ENCODE measurements at places on chromosomes 1 and 21. TPM values are rescaled to one million over a fixed set of nuclear protein-coding genes. Genes with fewer than 3 reads are reported as not detected.
A peak's percentile ranks its signal among the peaks of the same experiment; 100 is the strongest.

GLMP gene
- total RNA-seq: 27.8 TPM

MMEL1 gene
- 2.7 TPM for total RNA-seq

DNA sequence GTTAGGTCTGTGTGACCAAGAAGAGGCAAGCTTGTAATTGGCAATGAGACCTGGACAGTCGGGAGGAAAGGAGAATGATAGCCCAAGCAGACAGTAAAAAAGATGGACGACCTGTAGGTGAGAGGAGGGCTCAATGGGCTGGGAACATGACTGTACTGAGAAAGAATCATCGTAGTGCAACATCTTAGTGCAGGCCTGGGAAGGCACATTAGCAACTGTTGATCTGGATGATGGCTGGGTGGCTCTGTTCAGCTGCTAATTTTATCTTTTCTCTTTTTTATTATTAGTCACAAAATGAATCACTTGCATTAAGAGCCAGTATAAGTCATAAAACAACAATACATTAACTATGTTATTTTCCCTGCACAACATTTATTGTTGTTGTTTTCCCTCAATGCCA lies 32.9 kb downstream of the IFI44 start:
- H3K4me3 ChIP-seq: no peak overlapping the region
- no peak for DNase-seq
- H3K4me1 ChIP-seq: 0 out of 2 replicates have a peak, but pooled peaks cover 3% of the 10 kb centered on the region
- H3K27me3 ChIP-seq: no peaks in the 10 kb centered on the region
- no peak overlapping the region for H3K27ac ChIP-seq

DNA sequence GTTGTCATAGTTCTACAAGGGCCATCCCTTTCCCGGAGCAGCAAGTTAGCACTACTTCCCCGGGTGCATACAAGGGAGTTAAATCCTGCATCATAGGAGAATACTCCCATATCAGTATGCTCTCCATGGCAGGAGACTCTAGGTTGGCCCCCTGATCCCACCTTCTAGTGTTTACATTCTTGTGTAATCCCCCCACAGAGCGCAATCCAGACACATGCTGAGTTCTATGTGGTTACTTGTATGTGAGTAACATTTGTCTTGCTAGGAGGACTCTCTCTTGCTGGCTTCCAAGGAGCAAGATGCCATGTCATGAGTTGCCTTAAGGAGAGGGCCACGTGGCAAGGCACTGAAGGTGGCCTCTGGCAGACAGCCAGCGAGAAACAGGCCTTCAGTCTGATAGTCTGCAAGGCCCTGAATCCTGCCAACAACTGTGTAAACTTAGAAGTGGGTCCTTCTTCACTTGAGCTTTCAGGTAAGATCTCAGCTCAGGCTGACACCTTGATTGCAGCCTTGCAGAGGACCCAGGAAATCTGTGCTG lies 155.3 kb downstream of the CDC7 start:
- no peak overlapping the region for H3K4me3 ChIP-seq
- no peaks in the 10 kb centered on the region for H3K4me1 ChIP-seq
- H3K36me3 ChIP-seq: no peaks in the 10 kb centered on the region
- no peak for DNase-seq
- H3K27me3 ChIP-seq: no peaks in the 10 kb centered on the region
- H3K27ac ChIP-seq: no peak overlapping the region

CSMD2 gene
- not detected for total RNA-seq

GRCh38 chr1:192435704-192436103 lies 118.9 kb downstream of the RGS21 start:
- DNase-seq: no peak
- no peaks in the 10 kb centered on the region for H3K27me3 ChIP-seq
- H3K36me3 ChIP-seq: no peaks in the 10 kb centered on the region
- no peak overlapping the region for H3K4me3 ChIP-seq
- H3K27ac ChIP-seq: no peak overlapping the region
- no peaks in the 10 kb centered on the region for H3K4me1 ChIP-seq

WDR64 gene
- not detected for total RNA-seq

DNA sequence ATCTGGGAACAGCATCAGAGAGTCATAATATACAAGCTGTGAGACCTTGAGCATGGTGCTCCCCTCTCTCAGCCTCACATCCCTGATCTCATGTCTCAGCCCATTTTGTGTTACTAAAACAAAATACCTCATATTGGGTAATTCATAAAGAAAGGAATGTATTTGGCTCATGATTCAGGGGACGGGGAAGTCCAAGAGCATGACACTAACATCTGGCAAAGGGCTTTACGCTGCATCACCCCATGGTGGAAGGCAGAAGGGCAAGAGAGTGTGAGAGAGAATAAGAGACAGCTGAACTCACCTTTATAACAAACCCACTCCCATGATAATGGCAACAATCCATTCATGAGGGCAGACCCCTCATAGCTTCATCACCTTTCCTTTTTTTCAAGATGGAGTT lies 36.5 kb downstream of the RNASEL start:
- H3K4me1 ChIP-seq: no peaks in the 10 kb centered on the region
- no peak for DNase-seq
- no peaks in the 10 kb centered on the region for H3K36me3 ChIP-seq
- H3K27ac ChIP-seq: no peak overlapping the region
- no peak overlapping the region for H3K4me3 ChIP-seq
- H3K27me3 ChIP-seq: no peaks in the 10 kb centered on the region

SCAF4 gene
- total RNA-seq: 30.0 TPM

RHBDL2 gene
- total RNA-seq: 31.6 TPM

- peaks cover 40% of the 10 kb centered on the region for H3K4me1 ChIP-seq
- H3K27me3 ChIP-seq: no peaks in the 10 kb centered on the region
- peak overlapping the region; percentile 87 for H3K27ac ChIP-seq
- H3K36me3 ChIP-seq: no peaks in the 10 kb centered on the region
These were observed 7.6 kb downstream of the GPA33 start for GRCh38 chr1:167082511-167083027.

NR0B2 gene
- total RNA-seq: not detected

- DNase-seq: no peak
- no peak overlapping the region for H3K4me3 ChIP-seq
- H3K27me3 ChIP-seq: no peaks in the 10 kb centered on the region
- H3K36me3 ChIP-seq: no peaks in the 10 kb centered on the region
- H3K4me1 ChIP-seq: no peaks in the 10 kb centered on the region
These were observed 402.7 kb downstream of the DISC1 start for GRCh38 chr1:232029315-232029714.

GRCh38 chr1:241640149-241640866 lies at the start of the genes CHML and OPN3:
Gene CHML (minus strand): TSS chr1:241640369. CDS start chr1:241635766, 4,603 bp downstream.
Gene OPN3 (minus strand): TSS chr1:241640369. CDS start chr1:241640254, 115 bp downstream.
- H3K4me1 ChIP-seq: peaks cover 46% of the 10 kb centered on the region
- peaks cover 20% of the 10 kb centered on the region for H3K36me3 ChIP-seq
- H3K4me3 ChIP-seq: peak within 1 kb of the TSS; percentile 78
- peak; percentile 93 for DNase-seq

PIAS3 gene
- 57.8 TPM for total RNA-seq

DNA sequence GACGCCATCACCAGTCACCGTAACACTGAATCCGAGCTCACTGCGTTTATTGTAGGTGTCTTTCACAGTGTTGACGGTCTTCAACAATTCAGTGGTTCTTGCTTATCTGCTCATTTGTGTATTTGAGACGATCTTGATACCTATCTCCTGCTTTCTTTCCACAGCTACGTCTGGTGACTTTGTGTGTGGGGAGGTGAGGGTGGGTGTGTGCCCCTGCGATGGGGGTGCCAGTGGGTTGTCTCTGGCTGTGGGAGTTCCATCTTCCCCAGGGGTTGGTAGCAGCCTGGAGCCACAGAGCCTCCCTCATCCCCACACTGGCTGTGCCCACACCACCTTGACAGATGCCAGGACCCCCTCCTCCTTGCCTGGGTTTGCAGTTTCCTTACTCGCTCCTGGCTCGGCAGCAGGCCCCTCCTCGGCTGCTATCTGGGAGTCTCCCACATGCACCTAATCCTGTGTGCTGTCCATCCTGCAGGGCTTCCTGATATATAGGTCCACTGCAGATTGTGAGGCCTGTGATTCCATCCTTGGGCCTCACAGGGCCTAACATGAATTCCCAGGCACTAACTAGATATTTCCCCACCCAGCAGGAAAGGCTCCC lies 6.3 kb upstream of the PARP1 start:
- no peak overlapping the region for H3K4me3 ChIP-seq
- no peaks in the 10 kb centered on the region for H3K36me3 ChIP-seq
- H3K4me1 ChIP-seq: no peaks in the 10 kb centered on the region
- H3K27me3 ChIP-seq: no peaks in the 10 kb centered on the region

DNA sequence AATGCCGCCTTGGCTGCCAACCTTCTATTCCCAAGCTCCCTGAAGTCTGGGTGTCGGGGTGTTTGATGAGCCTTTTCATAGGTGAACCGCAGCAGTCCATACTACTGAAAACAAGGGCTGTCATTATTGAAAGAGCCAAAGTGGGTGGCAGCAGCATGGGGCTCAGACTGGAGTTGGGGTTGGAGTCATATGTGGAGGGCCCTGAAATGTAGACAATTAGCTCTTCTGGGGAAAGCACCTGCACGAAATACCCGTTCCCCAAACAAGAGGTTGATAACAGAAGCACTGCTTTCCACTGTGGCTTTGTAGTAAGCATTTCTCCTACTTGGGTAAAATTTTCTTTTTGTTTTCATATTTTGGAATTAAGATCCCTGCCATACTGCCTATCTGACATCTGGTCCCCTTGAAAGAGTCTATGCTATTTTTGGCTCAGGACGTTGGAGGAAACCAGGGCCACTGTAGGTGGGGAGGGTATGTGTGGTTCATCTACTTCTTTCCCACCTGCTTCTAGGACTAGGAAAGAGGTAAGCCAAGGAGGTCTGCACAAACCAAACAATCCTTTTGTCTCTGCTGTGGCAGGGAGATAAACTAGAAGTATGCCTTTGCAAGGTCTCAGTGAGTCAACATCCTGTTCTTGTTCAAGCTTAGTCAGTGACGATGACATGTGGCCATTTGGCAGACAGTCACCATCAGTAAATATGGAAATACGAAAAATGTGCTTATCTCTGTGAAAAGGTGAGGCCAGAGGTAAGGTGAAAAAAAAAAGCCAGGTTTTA lies 197.0 kb upstream of the UBE2U start:
- H3K27me3 ChIP-seq: no peaks in the 10 kb centered on the region
- H3K36me3 ChIP-seq: peaks cover 5% of the 10 kb centered on the region
- no peak overlapping the region for H3K4me3 ChIP-seq
- H3K4me1 ChIP-seq: peaks cover 47% of the 10 kb centered on the region
- peak overlapping the region; percentile 82 for H3K27ac ChIP-seq
- DNase-seq: peak; percentile 71

TMPRSS15 gene
- not detected for total RNA-seq

- no peak overlapping the region for H3K4me3 ChIP-seq
- no peaks in the 10 kb centered on the region for H3K4me1 ChIP-seq
- no peaks in the 10 kb centered on the region for H3K36me3 ChIP-seq
- H3K27me3 ChIP-seq: no peaks in the 10 kb centered on the region
- no peak overlapping the region for H3K27ac ChIP-seq
- no peak for DNase-seq
These were observed 21.1 kb downstream of the COQ8A start for GRCh38 chr1:226960944-226961765.

DNA sequence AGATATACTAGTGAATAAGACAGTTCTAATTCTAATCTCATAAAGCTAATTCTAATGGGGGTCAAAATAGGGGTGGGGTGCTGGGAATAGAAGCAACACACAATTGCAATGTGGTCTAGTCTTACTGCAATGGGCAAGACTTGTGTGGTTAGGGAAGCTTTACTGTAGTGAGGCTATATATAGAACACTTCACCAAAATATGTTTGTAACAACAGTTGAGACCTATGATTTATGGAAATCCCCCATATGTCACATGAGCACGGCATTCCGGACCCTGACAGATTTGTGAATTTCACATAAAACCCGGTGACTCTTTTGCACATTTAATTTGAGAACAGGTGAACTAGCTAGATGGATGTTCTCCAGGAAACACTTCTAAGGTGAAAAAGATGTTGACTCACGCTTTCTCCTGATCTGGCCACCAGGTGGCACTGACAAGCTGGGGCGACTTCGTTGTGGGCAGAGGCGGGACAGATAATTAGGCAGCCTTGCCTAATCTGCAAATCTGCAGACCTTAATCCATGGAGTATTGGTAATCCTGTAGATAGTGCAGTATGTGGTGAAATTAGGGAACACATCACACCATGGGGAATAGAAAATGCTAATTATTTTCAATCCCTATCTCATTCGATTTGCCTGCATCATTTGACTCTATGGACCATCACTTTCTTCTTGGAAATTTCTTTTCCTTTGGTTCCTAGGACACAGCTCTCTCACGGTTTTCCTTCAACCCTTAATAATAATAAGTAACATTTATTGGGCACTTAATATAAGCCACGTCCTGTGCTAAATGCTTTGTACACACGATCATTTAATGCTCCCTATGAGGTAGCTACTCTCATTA lies 37.7 kb downstream of the KIAA0040 start:
- H3K27me3 ChIP-seq: 0 out of 2 replicates have a peak, but pooled peaks cover 6% of the 10 kb centered on the region
- no peaks in the 10 kb centered on the region for H3K36me3 ChIP-seq
- peaks cover 13% of the 10 kb centered on the region for H3K4me1 ChIP-seq
- H3K4me3 ChIP-seq: no peak overlapping the region
- DNase-seq: peak; percentile 48

DNA sequence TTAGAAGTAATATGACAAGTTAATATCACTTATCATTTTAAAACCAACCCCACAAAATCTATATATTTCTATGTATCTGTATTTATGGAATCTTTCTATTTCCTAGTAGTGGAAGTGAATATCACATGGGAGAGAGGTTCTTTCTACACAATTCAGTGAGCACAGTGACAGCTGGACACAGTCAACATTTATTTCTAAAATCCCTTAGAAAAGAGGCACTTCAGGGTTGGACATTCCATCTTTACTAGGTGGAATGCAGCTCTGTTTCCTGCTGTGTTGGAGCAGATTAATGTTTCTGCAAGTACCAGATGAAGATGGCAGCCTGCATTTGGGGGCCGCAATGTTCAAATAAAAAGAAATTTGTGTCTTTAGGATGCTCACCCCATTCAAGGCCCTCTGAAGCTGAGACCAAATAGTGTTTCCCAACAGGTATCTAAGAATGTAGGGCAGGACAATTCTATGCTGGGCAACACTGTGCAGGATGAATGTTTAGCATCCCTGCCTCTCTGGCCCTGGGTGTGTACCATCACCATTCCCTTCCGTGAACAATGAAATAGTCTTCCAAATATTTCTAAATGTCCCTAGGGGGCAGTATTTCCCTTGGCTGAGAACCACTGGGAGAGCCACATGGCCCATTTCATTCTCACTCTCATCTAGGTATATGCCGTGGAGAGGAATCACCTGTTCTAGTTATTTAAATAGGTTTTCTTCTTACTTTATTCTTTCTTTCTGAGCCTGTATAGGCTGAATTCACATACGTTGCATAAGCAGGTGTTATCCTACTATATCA lies 394.8 kb downstream of the PRDM2 start:
- DNase-seq: no peak
- H3K4me1 ChIP-seq: no peaks in the 10 kb centered on the region
- no peak overlapping the region for H3K4me3 ChIP-seq
- H3K27me3 ChIP-seq: no peaks in the 10 kb centered on the region
- H3K27ac ChIP-seq: no peak overlapping the region

- H3K4me3 ChIP-seq: no peak overlapping the region
- H3K27me3 ChIP-seq: no peaks in the 10 kb centered on the region
- H3K4me1 ChIP-seq: peaks cover 16% of the 10 kb centered on the region
- H3K27ac ChIP-seq: no peak overlapping the region
- H3K36me3 ChIP-seq: no peaks in the 10 kb centered on the region
These were observed 5.1 kb upstream of the SPATC1L start for GRCh38 chr21:46189213-46189958.

ZNF593OS gene
- total RNA-seq: not detected

CDC7 gene
- total RNA-seq: 13.1 TPM

GRCh38 chr1:1894354-1895059 lies 3.6 kb upstream of the GNB1 start:
- H3K27me3 ChIP-seq: no peaks in the 10 kb centered on the region
- no peak overlapping the region for H3K27ac ChIP-seq
- peaks cover 33% of the 10 kb centered on the region for H3K4me1 ChIP-seq
- DNase-seq: peak; percentile 33

All from PC-9 (cell line).